ENCODE measurements at places on chromosomes 11 and 22.

GRCh38 chr11:24531528-24531927 lies 34.7 kb downstream of the LUZP2 start:
- no peak for DNase-seq

DNA sequence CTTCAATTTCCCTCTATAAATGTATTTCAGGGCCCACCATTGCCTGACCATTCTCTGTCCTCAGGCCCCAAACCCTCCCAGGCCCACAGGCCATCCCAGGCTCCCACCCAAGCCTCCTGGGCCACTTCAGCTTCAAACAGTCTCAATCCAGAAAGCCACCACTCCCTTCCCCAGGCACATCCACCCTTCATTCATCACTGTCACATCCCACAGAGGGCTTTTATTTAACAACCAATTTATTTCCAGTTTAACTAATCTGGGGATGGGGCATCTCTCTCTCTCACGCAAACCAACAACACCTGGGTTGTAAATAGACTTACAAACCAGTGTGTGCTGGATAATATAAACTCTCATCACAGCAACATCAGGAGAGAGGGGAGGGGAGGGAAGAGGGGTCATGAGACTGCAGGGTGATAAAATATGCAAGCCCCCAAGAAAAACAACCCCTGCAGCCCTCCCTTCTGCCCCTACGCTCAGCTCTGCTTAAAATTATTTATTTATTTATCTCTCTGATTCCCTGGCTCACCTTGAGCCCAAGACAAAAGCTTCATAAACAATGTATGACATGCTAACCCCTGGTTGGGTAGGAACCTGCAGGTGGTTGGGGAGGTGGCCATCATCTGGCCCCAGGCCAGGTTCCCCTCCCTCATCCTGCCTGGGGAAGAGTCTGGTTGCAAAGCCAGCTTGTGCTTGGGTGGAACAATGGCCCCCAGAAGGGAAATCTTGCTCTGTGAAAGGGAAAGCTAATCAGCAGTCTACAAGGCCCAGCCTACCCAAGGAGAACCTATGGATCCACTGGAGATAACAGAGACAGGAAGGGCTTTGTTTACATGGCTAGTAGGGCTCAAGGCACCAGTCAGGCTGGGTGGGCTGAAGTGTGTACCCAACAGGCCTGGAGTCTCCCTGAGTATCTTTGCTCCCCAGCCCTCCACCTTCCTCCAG lies 359.2 kb downstream of the BUD13 start:
- no peak for DNase-seq

- no peak for DNase-seq
Observed at GRCh38 chr11:61134801-61135257, 26.4 kb downstream of the VPS37C start.

DNA sequence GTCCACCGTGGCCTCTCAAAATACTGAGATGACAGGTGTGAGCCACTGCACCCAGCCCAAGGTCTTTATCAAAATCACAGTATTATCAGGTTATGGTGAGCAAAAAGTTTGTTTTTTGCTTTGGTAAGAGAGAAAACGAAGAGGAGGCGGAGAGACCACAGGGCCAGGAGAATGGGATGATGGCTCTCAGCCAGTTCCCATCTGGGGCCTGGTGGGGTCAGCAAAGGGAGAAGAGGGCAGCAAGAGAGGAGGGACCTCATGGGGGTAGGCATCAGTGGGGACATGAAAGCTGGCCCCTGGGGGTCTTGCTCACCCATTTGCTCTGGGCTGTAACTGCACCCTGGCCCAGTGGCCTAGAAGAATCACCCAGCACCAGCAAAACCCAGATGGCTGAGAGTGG lies 190.2 kb downstream of the SHANK2 start:
- DNase-seq = no peak

DNA sequence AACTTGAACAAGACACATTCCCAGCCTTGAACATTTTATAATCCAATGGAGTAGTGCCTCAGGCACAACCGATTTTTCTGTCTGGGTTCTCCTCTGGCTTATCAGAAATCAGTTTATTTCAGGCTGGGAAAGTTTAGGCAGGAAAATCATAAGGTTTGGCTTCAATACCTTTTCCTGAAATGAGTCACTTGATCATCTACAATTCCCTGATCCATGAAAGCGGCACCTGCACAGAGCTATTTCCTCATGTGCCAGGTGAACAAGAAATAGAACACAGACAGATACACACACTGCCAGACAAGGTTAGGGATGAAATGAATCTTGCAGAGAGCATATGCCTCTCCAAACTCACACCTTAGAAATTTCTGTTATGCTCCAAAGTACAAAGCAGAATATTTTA lies 106.7 kb upstream of the OR9G4 start:
- no peak for DNase-seq

DNA sequence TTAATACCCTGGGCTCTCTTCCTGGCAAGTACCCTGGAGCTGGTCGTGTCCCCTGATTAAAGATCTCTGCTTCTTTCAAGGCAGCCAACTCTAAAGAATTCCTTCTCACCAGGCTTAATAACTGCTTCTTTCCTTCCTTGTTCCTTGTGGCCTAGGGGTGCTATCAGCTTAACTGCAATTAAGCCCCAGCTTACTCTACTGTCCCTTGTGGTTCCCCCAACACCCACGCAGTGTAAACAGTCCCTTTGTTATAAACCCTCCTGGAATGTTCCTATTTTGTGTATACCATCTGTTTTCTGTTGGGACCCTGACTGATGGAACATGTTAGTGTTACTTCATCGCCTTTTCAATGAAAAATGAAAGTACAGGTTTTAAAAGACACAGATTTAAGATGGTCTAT lies 126.4 kb upstream of the KIRREL3 start:
- no peak for DNase-seq

DNA sequence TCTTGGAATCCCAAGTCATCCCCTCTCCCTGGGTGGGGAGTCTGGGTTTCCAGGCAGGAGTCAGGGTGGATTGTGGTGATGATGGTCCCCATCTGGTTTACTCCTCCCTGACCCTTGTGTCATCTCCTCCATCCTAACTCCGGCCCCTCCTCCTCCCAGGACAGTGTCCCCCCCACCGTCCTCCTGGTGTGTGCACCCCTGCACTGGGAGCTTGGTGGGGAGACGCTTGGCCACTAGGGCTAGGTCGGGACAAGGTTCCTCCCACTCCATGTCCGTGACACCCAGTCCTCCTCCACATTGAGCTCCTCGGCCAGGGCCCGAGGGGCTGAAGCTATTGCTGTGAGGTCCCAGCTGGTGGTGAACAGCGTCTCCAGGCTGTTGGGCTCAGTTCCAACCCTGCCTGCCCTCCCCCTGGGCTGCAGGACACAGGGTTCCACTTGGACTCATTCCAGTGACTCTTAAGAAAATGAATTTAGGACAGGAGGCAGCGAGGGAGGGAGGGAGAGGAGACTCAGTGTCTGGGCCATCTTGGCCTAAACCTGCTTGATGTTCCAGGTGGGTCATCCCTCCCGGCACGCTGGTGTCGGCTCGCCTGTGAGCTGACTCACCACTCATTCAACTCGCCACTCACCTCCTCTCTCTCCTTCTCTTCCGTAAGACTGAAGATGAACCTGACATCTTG lies 433.2 kb downstream of the TBC1D22A start:
- no peak for DNase-seq

DNA sequence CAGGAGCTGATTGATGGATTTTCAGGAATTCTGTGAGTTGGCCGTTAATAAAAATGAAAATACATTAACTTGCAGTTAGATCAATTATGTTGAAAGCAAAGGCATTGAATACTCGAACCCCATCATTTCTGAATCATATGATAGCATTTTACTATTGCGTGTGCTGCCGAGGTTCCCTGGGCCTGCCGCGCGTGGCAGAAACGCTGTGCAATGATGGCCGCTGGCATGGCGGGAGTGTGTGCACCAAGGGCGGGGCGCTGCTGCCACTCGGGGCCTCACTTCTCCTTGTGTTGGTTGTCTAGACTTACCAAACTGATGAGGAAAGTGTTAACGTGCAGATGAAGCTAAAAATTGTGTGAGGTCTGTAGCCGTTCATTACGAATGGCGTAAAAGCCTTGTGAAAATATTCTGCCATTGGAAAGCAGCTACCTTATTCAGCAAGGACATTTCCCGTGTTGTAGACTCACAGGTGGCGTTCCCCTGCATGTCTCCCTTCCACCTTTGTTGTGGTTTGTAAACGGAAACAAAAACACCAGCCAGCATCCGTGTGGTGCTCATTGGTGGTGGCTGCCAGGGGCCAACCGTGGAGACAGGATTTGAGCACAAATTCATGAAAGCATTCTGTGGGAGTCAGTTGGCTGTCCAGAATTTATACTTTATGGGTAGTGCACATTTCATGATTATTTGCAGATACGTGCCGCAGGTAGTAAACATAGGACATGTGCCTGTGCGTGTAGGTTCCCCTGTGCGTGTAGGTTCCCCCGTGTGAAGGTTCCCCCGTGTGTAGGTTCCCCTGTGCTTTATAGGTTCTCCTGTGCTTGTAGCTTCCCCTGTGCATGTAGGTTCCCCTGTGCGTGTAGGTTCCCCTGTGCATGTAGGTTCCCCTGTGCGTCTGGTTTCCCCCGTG lies 5.9 kb upstream of the GRAMD4 start:
- DNase-seq = no peak

DNA sequence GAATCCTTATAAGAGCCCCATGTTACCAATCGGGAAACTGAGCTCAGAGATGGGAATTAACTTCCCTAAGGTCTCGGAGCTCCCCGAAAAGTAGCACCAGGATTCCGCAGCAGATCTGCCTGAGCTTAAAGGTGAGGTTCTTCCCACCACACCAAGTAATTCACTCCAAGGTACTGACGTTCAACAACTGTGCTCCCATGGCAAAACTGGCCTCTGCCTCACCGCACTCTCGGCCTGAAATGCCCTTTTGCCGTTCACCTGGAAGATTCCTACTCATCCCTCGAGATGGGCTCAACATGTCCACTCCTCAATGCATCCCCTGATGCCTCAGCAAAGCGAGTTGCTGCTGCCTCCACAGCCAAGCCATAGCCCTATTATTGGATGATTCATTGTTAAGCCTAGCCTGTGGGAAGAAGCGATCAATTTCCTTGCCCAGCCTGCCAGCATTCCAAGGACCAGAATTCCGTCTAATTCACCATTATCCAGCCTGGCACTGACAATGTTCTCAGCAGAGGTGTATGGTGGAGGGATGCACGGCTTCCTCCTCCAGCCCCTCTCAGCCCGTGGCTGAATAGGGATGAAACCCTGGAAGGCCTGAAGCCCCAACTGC lies 4.2 kb downstream of the PLAAT3 start:
- DNase-seq = peak; percentile 10

DNA sequence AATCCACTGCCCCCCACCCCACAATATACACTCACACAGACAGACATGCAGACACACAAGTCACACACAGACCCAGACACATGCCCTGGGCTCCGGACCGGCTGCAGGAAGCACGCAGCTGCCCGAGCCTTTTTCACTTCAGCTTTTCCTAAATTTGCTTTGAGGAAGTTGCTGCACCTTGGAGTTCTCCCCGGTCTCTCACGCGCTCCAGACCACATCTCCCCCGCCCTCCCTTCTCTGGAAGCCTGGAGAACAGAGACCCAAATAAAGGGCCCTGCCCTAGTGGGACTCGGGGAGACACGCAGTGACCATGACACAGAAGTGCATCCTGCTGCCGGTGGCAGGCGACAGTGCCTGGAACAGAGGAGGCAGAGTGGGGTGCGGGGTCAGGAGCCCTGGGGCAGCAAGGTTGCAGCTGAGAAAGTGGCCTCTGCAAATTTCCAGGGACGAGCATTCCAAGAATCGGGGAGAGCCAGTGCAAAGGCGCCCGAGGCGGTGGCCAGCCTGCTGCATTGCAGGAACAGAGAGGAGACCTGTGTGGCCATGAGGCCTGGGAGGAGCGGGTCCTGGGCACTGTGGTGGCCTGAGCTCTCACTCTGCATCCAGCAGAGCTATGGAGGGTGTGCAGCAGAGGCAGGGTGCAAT lies 19.1 kb downstream of the RPL3 start:
- no peak for DNase-seq

GRCh38 chr11:129590030-129590752 lies 214.5 kb downstream of the BARX2 start:
- no peak for DNase-seq

- DNase-seq = peak; percentile 27
Observed at GRCh38 chr11:66725647-66726046, 3.4 kb downstream of the SPTBN2 start.

- DNase-seq = no peak
Observed at GRCh38 chr22:23874871-23875270, 17.2 kb downstream of the SLC2A11 start.

- no peak for DNase-seq
Observed at GRCh38 chr11:128580612-128581011, 6.7 kb downstream of the ETS1 start.

- DNase-seq = no peak
Observed at GRCh38 chr11:67418476-67419281, 3.2 kb downstream of the CARNS1 start.

- no peak for DNase-seq
Observed at GRCh38 chr22:50302041-50302541, 5.4 kb downstream of the PLXNB2 start.

GRCh38 chr11:122721964-122722266 lies 66.4 kb downstream of the UBASH3B start:
- peak; percentile 94 for DNase-seq

DNA sequence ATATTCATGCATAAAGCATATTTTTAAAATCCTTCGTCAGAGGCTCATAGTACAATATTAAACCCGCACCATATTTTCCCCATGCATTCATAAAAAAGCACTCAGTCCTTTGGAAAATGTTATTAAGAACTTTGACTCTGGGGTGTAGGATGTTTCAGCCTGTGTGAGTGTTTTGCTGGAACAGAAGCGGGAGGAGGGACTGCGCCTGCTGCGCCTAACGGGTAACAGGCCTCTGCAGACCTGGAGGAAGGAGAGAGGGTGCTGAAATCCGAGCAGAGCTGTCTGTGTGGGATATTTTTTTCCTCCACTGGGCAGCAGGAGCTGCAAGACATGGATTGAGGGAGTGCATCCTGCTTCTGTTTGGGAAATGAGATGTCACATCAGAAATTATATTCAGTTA lies 483.0 kb downstream of the BRD1 start:
- no peak for DNase-seq

DNA sequence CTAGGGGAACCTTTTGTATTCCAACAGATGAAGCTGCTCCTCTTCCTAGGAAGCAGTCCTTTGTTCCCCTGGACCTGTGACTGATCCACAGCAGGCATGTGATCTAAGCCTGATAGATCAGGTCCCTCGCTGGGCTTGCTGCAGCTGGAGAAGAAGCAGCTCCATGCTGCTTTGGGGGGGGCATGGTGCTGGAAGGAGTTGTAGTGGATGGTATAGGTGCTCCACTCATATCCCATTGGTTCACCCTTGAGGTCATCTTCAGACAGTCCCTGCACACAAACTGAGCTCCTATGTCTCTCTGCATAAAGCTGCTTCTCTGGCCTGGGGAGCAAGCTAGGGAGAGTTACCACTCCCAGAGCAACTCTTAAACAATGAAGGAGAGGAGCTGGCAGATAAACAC lies 9.5 kb upstream of the RIC3 start:
- no peak for DNase-seq

DNA sequence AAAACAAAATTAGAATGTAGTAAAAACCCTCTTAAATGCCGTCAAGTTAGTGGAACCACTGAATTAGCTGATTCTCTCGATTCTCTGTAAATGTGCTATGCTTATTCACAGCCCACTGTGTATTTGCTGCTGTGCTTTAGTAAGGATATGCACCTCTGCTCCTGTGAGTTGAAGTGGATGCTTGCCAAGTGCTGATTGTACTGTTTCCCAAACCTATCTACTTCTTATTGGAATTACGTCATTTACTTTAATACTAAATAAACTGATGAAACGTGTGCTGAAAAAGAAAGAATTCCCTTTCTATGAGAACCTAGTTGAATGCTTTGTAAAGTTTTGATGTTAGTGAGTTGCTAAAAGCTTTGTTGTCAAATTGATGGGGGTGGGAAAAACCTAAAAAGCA lies 158.4 kb downstream of the LRRC4C start:
- peak; percentile 47 for DNase-seq
